CD4-positive, alpha-beta T cell treated with Interleukin-17A for 1 hour (primary cell): ENCODE measurements at places on chromosomes 16 and 17.

- DNase-seq: no peak
Observed at GRCh38 chr16:19613834-19614233, 58.3 kb downstream of the VPS35L start.

- DNase-seq: no peak
Observed at GRCh38 chr16:56424404-56424764, 961 bp downstream of the AMFR start.

DNA sequence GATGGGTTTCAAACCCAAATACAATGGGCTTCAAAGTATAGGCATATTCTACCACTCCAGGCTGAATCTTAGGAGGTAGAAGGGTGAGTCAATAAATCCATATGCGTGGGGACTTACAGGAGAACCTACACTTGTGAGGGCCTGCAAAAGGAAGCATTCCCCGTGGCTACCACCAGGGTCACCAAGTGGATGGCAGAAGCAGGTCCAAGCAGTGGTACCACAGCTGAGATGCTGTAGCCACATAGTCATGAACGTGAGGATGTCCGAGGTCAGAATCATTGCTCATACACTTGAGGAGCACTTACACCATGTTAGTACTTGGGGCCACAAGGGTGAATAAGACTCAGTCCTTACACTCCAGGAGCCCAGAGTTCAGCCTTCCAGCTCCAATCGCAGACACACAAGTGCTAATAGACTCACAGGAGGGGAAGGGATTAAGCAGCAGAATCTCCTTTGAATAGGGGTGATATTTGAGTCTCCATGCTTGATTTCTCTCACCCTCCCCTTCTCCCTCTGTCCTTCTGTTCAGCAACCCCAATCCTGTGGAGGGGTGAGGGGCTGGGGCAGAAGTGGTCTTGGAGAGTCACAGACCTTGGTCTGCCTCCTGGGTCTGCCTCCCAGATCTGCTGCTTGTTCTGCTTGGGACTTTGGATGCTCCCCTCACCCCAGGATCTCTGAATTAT is 42.5 kb upstream of the ASIC2 start:
- DNase-seq: no peak

GRCh38 chr17:7307686-7308624 is 527 bp downstream of the EIF5A start:
- DNase-seq: no peak

- no peak for DNase-seq
Observed at GRCh38 chr16:48602356-48603014, 7.5 kb downstream of the N4BP1 start.

DNA sequence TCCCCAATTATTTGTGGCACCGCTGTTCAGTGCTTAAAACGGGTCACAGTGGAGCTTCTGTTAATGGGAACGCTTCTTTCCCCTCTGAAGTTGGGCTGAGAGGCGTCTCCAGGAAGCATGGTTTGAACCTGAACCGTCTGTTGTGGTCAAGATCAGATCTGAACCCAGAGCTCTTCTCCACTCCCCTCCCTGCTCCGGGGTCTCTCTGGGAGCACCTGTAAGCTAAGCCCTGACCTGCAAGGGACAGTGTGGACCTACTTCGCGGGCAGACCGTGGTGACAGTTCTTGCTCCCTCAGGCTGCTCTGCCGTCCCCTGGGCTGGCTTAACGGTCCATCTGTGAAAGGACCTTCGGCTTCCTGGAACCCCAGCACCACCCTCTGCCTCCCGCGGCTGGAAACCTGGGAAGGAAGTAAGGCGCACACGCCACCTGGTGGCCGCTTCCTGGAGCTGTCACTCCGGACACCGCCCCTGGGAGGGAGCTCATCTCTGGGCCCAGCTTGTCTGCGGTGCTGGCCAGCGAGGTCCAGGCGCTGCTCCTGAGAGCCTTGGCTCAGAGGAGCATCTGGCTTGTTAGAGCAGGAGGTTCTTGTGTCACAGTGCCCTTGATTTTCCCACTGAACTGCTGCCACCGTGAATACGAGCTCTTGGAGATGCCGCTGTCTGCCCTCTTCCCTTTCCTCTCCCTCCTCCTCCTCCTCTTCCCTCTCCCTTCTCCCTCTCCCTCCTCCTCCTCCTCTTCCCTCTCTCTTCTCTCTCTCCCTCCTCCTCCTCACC is 518.5 kb upstream of the EEF2KMT start:
- no peak for DNase-seq

DNA sequence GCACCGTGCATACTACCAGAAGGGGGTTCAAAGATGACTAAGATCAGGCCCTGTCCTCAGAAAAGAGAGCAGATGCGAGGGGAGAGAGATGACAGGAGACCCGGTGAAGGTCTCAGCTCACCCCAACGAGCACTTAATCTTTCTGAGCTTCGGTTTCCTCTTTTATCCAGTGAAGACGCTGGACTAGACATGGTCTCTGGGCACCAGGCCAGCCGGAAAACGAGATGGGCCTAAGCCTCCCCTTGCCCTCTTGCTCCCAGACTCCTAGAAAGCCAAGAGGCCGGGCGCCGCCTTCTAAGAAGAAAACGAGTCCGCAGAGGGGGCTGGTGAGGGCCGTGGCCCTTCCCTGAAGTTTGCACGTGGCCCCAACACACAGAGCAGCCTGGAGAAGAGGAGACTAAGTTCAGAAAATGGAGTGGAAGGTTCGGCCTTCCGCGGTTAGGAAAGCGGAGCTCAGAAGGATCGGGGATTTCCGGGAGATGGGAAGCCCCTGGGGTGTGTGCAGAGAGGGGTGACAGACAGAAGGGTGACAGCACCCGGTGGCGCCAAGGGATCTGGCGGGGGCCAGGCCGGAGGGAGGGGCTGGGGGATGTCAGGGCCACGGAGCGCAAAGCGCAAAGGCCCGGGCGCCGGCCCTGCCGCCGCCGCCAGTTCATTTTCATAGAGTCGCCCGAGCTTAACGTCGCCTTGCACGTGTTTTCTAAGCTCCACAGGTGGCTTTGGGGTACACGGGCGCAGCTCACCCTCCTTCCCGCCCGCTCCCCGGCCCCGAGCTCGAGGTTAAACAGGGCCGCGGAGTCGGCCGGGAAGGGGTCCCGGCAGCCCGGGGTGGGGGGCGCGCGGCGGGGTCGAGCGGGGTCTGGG is 42.1 kb upstream of the BHLHA9 start:
- peak; percentile 38 for DNase-seq

GRCh38 chr16:66751053-66751302 is 431 bp downstream of the DYNC1LI2 start:
- no peak for DNase-seq

DNA sequence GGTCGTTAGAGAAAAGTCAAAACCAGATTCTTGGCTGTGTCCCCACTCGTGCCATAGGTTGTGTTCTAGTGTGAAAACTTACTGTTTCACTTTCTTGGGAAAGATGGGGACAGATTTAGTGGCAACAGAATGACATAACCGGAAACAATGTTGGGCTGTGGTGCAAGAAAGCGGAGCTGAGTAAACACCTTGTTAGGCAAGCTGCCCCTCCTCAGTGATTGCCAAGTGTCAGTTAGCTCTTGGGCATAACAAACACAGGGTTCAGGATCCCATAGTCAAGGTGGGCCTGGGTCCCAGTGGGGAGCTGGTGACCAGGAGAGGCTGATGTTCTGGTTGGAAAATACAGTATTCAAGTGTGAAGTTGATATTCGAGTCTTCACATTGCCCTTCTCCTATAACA is 15.4 kb downstream of the UBN1 start:
- no peak for DNase-seq

DNA sequence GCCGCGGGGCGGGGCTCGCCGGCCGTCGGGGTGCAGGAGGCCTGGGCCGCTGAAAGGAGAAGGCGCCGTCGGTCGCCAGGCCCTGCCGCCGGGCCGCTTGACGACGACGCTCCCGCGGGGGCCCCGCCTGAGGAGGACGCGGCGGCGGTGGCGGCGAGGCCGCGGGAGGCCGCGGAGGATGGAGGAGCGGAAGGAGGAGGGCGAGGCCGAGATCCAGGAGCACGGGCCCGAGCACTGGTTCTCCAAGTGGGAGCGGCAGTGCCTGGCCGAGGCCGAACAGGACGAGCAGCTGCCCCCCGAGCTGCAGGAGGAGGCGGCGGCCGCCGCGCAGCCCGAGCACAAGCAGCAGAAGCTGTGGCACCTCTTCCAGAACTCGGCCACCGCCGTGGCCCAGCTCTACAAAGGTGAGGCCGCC is 430 bp downstream of the HAPSTR1 start:
- peak; percentile 47 for DNase-seq

GRCh38 chr17:74230896-74231295 is 17.5 kb downstream of the TTYH2 start:
- DNase-seq: no peak

- no peak for DNase-seq
Observed at GRCh38 chr17:32226886-32227285, 38.7 kb upstream of the RHBDL3 start.

- DNase-seq: no peak
Observed at GRCh38 chr16:27920391-27920891, 143.1 kb downstream of the GSG1L start.

GRCh38 chr16:23333034-23333579 is 31.0 kb downstream of the SCNN1B start:
- DNase-seq: no peak

- DNase-seq: no peak
Observed at GRCh38 chr16:55469821-55470532, 9.0 kb upstream of the MMP2 start.

GRCh38 chr17:27349540-27350021 is 55.7 kb downstream of the WSB1 start:
- DNase-seq: no peak

GRCh38 chr17:61551255-61551742 is 39.7 kb downstream of the NACA2 start:
- peak; percentile 10 for DNase-seq

GRCh38 chr17:51869387-51869786 is 289.1 kb downstream of the CA10 start:
- no peak for DNase-seq
